ENCODE measurements at places on chromosomes 6 and 20.

- no peaks in the 10 kb centered on the region for H3K27me3 ChIP-seq
- H3K27ac ChIP-seq = peak overlapping the region; percentile 95
- peak overlapping the region; percentile 97 for H3K4me3 ChIP-seq
- peak; percentile 16 for DNase-seq
- H3K36me3 ChIP-seq = peaks cover 43% of the 10 kb centered on the region
Observed at GRCh38 chr6:159788276-159788675, 1.1 kb downstream of the TCP1 start.

DNA sequence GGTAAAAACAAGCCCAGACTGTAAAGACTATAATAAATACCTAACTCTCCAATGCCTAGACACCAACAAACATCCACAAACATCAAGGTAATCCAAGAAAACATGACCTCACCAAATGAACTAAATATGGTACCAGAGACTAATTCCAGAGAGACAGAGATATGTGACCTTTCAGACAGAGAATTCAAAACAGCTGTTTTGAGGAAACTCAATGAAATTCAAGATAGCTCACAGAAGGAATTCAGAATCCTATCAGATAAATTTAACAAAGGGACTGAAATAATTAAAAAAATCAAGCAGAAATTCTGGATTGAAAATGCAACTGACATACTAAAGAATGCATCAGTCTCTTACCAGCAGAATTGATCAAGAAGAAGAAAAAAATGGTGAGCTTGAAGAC, 26.6 kb downstream of the NCOA6 start:
- H3K27ac ChIP-seq = no peak overlapping the region
- H3K27me3 ChIP-seq = no peaks in the 10 kb centered on the region
- H3K36me3 ChIP-seq = no peaks in the 10 kb centered on the region
- H3K4me1 ChIP-seq = peaks cover 9% of the 10 kb centered on the region

DNA sequence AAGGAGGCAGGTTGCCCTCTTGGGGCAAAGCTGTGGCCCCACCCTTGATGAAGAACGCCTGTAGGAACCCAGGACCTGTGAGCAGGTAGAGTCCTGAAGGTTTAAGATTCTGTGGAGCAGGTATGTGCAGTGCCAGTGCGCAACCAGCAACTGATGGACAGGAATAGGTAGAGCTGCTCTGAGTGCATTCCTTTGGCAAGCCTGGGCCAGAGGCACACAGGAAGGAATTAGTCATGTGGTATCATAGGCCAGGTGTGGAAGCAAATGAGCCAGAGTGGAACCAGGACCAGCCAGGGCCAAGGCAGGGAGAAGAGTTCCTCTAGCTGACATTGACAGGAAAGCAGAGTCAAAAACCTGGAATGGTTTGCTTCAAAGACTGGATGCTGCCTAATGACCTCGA, 1.4 kb upstream of the KHDC1 start:
- H3K4me1 ChIP-seq = peaks cover 16% of the 10 kb centered on the region
- DNase-seq = no peak
- H3K27ac ChIP-seq = no peak overlapping the region
- H3K4me3 ChIP-seq = no peak overlapping the region
- H3K36me3 ChIP-seq = no peaks in the 10 kb centered on the region
- no peaks in the 10 kb centered on the region for H3K27me3 ChIP-seq

GRCh38 chr6:91812596-91813274, 1225.9 kb upstream of the MAP3K7 start:
- no peak overlapping the region for H3K4me3 ChIP-seq
- H3K36me3 ChIP-seq = no peaks in the 10 kb centered on the region
- H3K27ac ChIP-seq = no peak overlapping the region
- H3K27me3 ChIP-seq = no peaks in the 10 kb centered on the region
- no peak for DNase-seq

DNA sequence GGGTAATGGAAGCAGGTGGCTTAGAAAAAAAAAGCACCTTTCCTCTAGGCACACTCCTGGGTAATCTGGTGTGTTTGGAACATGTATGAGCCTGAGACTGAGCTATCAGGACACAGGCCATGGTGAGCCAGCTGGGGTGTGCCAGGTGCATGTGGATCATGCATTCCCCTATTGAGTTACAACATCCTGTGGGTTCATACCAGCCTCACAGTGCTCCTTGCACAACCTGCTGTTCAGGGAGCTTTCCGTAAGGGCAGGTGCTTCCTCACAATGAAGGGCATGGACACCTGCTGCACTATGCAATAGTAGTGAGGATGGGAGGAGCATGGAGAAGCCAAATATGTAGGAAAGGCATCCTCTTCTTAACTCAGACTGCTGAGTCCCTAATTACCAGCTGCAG, 197.2 kb upstream of the SUPT3H start:
- H3K4me3 ChIP-seq = no peak overlapping the region
- DNase-seq = no peak
- H3K27ac ChIP-seq = no peak overlapping the region
- H3K27me3 ChIP-seq = no peaks in the 10 kb centered on the region
- H3K4me1 ChIP-seq = peaks cover 12% of the 10 kb centered on the region

Measured in CD8-positive, alpha-beta memory T cell (primary cell).